ENCODE measurements at places on chromosomes 7 and 10.

DNA sequence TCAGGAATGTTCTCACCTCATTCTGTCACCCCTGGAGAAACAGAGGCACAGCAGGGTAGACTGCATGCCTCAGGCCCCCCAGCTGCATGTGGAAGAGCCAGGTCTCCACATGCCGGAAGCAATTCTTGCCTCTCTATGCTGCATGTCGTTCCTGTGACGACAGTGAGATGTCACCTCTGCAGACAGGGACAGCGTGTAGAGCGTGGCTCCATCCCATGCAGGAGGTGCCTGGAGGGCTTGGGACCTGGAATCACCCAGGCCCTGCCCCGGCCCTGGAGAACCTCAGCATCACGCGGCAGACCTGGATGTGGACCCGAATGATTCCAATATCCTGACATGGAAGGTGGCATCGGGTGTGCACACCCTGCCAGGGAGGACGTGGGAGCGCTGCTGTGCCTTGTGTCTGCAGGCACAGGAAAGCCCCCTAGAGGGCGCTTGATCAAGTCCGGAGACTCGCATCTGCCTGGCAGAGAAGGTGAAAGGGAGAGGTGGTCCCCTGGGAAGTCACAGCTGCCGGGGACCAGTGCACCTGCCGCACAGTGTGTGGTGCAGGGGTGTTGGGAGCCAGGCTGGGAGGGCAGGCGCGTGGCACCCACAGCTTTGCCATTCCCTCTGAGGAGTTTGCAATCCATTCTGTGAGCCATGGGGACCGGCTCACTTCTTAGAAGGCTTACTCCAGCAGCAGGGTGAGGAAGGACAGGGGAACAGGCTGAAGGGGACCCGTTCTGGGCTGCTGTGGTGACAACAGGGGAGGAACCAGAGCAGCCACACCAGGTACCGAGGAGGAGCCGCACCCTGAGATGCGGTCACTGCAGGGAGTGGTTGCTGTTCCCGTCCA, 45.3 kb upstream of the EN2 start:
- peak; percentile 84 for DNase-seq

GRCh38 chr7:24704311-24704710, 53.0 kb downstream of the GSDME start:
- DNase-seq: no peak

DNA sequence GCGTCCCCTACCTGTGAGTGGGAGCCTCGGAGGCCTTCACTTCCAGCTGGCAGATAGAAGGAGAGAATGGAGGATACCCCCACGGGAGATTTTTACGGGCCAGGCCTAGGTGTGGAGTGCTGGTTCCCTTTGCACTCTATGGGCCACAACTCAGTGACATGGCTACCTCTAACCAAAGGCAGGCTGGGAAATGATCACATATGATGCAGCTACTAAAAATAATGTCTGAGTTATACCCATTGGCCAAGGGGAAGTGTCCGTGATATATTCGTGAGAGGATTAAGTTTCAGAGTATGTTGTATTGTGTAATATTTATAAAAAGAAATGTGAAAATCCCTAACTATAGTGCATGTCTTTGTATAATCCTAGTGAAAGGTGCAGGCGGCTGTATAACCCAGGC, 13.5 kb upstream of the HIPK2 start:
- DNase-seq: no peak

GRCh38 chr7:154781369-154782303, 221.3 kb downstream of the PAXIP1 start:
- DNase-seq: no peak

GRCh38 chr10:115710136-115710535, 562.9 kb downstream of the GFRA1 start:
- DNase-seq: no peak

DNA sequence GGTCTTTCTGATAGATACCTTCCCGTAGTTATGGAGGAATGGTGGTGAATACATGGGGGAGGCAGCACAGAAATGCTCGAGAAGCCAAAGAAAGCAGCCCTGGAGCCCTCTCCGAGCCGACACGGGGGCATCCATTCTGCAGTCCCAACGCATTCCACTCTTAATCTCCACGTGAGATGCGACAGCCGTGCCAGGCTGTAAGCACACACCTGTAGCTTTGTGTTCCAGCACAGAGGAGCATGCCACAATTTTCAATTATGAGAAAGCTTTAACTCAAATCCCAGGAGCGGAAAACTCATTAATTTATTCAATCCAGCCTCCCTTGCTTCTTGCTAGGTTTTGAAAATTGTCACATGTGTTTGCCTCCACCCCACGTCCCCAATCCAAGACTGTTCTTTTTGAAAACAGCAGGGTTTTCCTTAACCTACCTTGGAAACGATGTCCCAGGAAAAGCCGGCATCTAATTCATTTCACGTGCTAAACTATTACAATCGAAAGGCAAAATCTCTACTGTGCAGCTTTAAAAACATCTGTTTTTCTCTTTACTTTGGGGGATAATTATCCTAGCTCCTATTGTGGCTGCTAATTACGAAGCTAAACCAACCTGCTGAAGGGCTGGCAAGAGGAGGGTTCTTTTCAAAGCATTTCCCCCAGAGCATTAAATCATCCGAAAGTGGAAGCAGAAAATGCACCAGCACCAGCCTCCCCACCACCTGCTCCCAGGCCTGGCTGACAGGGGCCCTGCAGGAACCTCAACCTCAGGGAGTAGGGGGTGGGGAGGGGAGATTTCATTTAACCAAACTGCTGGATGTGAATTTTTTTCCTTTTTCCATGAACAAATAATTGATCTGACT, 56.0 kb upstream of the CHST15 start:
- no peak for DNase-seq

- no peak for DNase-seq
Measured at GRCh38 chr7:68393051-68393450, 1205.2 kb upstream of the AUTS2 start.

GRCh38 chr7:1703441-1703840, 33.4 kb downstream of the ELFN1 start:
- no peak for DNase-seq

DNA sequence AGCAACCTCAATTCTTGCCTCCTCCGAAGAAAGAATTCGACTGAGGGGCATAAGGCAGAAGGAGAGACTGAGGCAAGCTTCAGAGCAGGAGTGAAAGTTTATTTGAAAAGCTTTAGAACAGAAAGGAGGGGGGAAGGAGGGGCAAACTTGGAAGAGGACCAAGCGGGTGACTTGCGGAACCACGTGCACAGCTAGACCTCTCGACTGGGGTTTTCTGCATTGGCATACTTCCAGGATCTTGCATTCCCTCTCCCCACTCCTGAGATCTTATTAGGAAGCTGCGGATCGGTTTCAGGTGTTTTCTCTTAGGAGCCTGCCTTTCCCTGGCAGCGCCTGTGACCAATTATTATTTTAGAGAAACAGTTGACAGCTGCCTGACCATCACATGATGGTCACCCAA, 20.3 kb upstream of the CPXM2 start:
- no peak for DNase-seq

- DNase-seq: no peak
Measured at GRCh38 chr7:81674431-81674830, 95.4 kb downstream of the HGF start.

DNA sequence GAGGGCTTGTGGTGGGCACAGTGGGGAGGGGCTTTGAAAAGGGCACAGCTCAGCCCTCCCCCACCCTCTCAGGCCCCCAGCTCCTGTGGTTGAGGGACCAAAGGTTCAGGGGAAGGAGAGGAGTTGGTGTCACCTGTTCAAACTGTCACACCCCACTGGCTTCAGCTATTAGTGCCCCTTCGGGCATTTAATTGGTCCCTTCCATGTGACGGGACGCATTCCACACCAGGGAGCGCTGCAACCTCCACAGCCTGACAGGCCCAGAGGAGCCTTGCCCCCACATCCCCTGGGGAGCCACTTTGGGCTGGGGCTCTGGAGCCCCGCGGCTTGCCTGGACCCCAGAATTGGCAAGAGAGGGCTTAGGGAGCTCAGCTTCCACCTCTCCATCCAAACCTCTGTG, 75.7 kb downstream of the C10orf105 start:
- DNase-seq: no peak

DNA sequence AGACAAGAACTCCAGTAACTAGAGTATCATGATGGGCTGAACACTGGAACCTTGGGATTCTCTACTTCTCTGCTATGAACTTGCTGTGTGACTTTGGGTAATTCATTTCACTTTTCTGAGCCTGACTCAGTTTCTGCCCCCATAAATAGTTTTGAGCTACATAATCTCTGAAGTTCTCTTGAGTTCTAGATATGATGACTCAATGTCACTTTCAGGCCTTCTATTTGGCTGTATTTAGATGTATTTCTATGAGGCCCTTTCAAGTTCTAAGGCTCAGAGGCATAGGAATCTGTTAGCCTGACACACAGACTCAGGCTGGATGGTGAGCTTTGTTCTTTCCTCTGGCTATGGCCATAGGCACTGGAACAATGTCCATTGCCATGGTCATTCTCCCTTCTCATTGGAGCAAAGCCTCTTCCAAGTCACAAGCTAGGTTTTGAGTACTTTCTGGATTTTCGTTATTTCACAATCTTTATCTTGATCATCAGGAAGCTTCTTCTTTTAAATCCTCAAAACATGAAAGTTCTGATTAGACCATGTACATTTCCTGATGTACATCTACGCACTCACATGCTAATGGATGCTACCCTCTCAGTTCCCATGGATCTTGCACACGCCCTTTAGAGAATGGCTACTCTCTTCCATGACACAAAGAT, 101.6 kb downstream of the TES start:
- DNase-seq: no peak

GRCh38 chr7:94016786-94017185, 12.6 kb upstream of the BET1 start:
- DNase-seq: no peak

GRCh38 chr10:126252884-126253610, 135.2 kb downstream of the ADAM12 start:
- DNase-seq: no peak

GRCh38 chr10:96334616-96335526, 23.9 kb downstream of the OPALIN start:
- peak; percentile 79 for DNase-seq

DNA sequence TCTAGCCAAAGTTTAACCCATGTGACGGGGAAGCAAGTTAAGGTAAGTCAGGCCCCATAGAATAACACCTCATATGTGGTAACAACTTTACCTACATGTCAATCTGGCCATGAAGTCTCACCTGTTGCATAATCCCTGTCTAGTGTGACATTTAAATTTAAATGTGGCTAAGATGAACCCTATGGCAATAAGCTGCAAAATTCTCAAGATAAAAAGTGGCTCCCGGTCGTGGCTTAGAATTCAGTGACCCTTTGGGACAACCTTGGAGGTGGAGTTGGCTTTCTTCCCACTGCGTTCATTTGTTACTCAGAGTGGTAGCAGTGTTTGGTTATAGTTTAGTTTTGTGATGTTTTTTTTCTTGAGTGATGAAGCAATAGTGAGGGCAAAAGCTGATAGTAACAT, 90.6 kb downstream of the ARID5B start:
- DNase-seq: no peak
